ENCODE measurements at places on chromosomes 6 and 20.

- no peak for DNase-seq
Observed at GRCh38 chr20:23023621-23024177, 11.4 kb upstream of the SSTR4 start.

DNA sequence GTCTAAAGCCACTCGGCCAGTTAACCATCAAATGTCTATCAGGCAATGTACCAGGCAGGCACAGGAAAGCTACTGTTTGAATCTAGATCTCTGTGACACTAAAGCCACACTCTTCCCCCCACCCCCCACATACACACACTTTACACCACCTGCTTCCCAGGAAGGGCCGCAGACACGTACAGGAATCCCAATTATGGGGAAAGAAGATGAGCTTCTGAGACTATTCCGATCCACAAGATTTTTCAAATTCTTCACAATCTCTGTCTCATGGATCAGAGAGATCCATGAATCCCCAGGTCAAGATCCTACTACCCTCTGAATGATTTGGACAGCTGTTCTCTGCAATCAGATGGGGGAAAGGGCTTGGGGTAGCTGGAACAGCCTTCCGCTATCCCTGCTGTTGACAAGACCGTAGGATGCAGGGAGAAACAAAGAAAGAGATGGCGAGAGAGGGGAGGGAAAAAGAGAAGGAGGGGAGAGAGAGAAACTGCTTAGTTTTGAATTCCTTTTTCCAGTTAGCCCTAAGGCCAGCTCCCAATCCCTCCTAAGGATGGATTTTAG, 25.4 kb upstream of the RIMS4 start:
- no peak for DNase-seq

GRCh38 chr20:59605601-59606364, 1.4 kb downstream of the PHACTR3 start:
- DNase-seq: no peak

- DNase-seq: no peak
Observed at GRCh38 chr6:28643017-28643740, 117.5 kb downstream of the GPX5 start.

DNA sequence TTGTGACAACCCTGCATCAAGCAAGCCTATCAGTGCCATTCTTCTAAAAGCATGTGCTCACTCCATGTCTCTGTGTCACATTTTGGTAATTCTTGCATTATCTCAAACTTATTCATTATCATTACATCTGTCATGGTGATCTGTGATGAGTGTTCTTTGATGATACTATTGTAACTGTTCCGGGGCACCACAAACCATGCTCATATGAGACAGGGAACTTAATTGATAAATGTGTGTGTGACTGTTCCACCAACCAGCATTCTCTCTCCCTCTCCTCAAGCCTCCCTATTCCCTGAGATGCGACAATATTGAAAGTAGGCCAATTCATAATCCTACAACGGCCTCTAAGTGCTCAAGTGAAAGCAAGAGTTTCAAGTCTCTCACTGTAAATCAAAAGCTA, 4.0 kb downstream of the HUS1B start:
- no peak for DNase-seq

GRCh38 chr20:62707276-62707920, 1.2 kb upstream of the NTSR1 start:
- no peak for DNase-seq

DNA sequence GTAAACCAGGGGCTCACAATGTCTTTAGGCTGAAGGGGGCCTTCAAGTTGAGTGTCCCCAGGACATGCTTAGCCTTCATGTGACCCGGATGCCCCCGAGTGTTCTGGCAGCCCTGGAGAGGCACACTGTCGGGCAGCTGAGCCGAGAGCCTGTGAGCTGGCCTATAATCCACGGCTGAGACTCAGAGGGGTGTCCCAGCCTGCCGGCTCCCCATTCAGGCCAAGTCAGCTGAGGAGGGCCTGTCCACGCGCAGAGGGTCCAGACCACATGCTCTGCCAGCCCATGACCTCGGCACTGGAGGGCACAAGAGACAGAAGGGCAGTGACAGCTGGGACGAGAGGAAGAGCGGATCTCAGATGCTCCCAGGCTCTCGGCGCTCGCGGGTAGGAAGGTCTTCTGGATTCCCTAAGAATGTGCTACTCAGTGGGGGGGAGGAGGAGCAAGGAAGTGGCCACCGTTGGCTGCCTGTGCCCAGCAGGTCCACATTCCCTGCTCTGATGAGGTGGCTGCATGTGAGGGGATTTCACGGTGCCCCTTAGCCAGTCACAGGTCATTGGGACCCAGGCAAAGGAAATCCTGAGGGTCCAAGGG, 224.7 kb downstream of the NRN1 start:
- no peak for DNase-seq

DNA sequence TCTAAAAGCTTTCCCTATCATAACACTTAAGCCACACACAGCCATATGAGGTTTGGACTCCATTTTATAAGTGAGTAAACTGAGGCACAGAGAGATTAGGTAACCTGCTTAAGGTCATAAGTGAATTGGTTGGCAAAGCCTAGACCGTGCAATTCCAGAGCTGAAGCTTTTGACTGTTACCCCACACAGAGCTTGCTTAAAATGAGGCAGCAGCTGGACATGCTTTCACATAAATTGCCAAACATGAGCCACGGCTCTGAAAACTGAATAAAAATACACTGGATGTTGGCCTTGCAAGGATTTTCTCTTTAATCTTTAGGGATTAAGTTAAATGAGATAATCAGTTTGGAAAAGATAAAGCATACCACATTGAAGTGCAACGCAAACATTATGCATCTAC, 2.5 kb downstream of the RIPOR2 start:
- DNase-seq: no peak

GRCh38 chr6:44898296-44898930, 429.7 kb upstream of the RUNX2 start:
- DNase-seq: no peak

GRCh38 chr6:133973109-133973971, 20.3 kb downstream of the TBPL1 start:
- DNase-seq: no peak

DNA sequence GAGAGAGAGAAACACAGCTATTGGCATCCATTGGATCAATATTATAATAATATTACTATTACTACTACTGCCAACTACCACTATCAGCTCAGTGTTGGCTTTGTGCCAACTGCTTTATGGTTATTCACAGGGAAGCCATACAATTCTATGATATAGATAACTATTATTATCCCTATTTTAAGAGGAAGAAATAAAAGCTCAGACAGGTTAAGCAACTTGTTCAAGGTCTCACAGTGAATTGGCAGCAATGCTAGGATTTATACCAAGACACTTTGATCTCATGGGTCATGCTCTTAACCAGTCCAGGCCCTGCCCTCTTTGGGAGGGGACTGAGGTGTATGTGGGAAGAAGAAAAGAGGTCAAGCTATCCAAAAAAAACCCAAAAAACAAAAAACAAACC, 82.0 kb upstream of the TRAF3IP2 start:
- no peak for DNase-seq

DNA sequence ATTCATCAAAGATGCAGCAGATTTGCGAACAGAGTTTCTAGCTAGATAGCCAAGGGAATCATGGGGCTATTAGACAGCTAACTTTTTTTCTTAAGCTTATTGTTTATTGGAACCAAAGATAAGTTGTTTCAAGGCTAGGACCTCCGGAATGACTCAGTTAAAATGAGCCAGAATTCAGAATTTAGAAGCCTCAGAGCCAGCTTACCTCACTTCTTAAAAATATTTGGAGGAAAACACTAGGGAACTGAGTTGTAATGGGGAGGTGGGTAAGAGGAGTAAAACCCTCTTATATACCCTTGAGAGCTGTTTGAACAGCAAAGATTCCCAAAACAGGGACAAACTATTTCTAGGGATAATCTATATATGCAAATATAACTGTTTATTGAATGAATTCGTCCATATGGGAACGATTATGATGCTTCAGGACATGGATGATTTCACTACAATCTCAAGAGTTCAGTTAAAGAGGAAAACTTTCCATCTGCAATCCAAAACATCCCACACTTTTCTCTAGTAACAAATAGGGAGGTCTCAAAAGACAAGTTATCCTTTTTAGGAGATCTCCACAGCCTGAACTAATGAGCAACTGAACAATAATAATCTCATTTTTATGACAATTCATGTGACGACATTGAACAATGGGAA, 12.6 kb upstream of the CARMIL1 start:
- no peak for DNase-seq

Measured in aorta (tissue), 5 donors.